ENCODE measurements at places on chromosomes 2 and 18. TPM values are rescaled to one million over a fixed set of nuclear protein-coding genes. Genes with fewer than 3 reads are reported as not detected.

The KCNIP3 gene
- total RNA-seq = 0.52 TPM

DNA sequence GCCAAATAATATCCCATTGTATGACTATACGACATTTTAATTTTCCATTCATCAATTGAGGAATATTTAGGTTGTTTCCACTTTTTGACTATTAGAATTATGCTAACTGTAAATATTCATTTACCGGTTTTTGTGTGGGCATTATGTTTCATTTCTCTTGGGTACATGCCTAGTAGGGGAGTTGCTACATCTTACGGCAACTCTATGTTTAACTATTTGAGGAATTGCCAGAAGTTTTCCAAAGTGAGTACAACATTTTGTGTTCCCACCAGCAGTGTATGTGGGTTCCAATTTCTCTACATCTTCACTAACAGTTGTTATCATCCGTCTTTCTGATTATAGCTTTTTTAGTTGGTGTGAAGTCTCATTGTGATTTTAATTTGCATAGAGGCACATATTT is 1.6 kb upstream of the KDSR start:
- H3K4me1 ChIP-seq = peaks cover 33% of the 10 kb centered on the region
- no peaks in the 10 kb centered on the region for H3K27me3 ChIP-seq
- no peak for DNase-seq
- H3K4me3 ChIP-seq = no peak overlapping the region

- DNase-seq = peak; percentile 73
- no peaks in the 10 kb centered on the region for H3K27me3 ChIP-seq
- H3K4me1 ChIP-seq = peaks cover 43% of the 10 kb centered on the region
- H3K4me3 ChIP-seq = peak overlapping the region; percentile 21
These were observed 54.4 kb downstream of the STK39 start for GRCh38 chr2:168192839-168193616.

The RTP5 gene
- 0.30 TPM for total RNA-seq

DNA sequence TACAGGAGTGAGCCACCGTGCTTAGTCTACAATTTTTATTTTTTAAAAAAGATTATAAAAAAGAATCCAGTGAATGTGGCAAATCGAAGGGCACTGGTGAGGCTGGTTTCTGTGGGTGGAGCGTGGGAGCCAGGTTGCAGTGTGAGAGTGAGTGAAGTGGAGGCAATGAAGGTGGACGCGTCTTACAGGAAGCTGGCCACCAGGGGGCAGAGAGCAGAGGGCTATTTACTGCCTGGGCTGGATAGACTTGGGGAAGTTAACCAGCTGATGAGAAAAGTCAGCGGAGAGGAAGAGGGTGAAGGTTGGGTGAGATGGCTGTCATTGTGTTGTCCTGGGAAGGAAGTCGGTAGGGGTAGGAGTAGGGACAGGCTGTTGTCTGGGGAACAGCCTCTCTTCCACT is 6.8 kb downstream of the SCTR start:
- no peaks in the 10 kb centered on the region for H3K4me1 ChIP-seq
- no peak overlapping the region for H3K27ac ChIP-seq
- H3K4me3 ChIP-seq = no peak overlapping the region
- no peaks in the 10 kb centered on the region for H3K36me3 ChIP-seq

The NT5DC4 gene
- total RNA-seq = not detected

The CCDC195 gene
- not detected for total RNA-seq

DNA sequence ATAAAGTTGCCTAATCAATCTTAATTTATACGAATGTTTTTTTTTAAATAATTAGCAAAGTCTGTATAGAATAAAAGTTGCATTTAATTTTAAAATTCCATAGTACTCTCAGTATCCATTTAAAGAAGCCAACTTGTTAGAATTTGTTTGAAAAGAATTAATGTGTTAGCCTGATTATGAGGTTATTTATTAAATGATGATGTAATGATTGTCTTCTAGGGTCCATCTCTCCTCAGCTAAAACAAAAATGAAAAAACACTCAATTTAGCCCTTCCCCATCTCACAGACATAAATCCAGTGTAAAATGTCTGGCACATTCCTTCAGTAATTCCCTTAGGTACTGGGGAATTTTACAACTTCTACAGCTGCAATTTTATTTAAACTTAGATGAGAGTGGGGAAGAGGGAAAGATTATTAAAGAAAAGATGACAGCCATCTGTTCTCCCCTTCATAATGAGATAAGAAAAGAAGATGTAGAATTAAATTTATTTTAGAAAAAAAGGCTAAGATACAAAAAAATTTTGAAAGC is 68.6 kb downstream of the BARD1 start:
- H3K4me3 ChIP-seq = no peak overlapping the region
- H3K27ac ChIP-seq = no peak overlapping the region
- no peaks in the 10 kb centered on the region for H3K36me3 ChIP-seq
- H3K27me3 ChIP-seq = no peaks in the 10 kb centered on the region
- H3K4me1 ChIP-seq = no peaks in the 10 kb centered on the region
- DNase-seq = no peak

GRCh38 chr2:122238006-122238559 is 482.6 kb downstream of the TSN start:
- H3K4me1 ChIP-seq = no peaks in the 10 kb centered on the region
- H3K27ac ChIP-seq = no peak overlapping the region
- no peak for DNase-seq
- no peaks in the 10 kb centered on the region for H3K36me3 ChIP-seq
- no peak overlapping the region for H3K4me3 ChIP-seq
- H3K27me3 ChIP-seq = no peaks in the 10 kb centered on the region

- H3K4me1 ChIP-seq = peaks cover 13% of the 10 kb centered on the region
- H3K36me3 ChIP-seq = no peaks in the 10 kb centered on the region
- no peak overlapping the region for H3K27ac ChIP-seq
- H3K27me3 ChIP-seq = peaks cover 36% of the 10 kb centered on the region
- H3K4me3 ChIP-seq = no peak overlapping the region
These were observed 14.3 kb downstream of the B3GNT7 start for GRCh38 chr2:231409776-231410175.

GRCh38 chr2:66334237-66335029 is 100.5 kb upstream of the MEIS1 start:
- H3K36me3 ChIP-seq = no peaks in the 10 kb centered on the region
- no peak overlapping the region for H3K27ac ChIP-seq
- no peaks in the 10 kb centered on the region for H3K4me1 ChIP-seq
- no peak overlapping the region for H3K4me3 ChIP-seq
- H3K27me3 ChIP-seq = no peaks in the 10 kb centered on the region

- no peak overlapping the region for H3K4me3 ChIP-seq
- peaks cover 77% of the 10 kb centered on the region for H3K36me3 ChIP-seq
- no peak for DNase-seq
- H3K27ac ChIP-seq = no peak overlapping the region
These were observed 91.0 kb upstream of the MCFD2 start for GRCh38 chr2:47006374-47007222.

DNA sequence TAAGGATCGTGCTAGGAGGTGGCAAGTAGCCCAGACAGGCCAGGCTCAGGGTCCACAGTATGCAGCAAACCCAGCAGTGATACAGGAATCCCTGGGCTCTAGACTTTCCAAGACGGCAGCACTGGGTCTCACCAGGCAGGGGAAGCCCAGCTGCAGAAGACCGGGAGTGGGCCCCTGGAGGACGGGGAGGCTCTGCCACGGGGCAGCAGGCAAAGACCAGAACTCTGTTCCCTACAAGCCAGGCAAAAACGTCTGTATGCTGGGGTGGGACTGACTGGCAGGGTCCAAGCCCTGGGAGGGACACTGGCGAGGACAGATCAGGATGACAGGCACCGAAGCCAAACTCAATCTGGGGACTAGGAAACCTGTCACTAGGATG is 98.9 kb upstream of the SEC11C start:
- no peaks in the 10 kb centered on the region for H3K36me3 ChIP-seq
- H3K4me3 ChIP-seq = no peak overlapping the region
- H3K27me3 ChIP-seq = no peaks in the 10 kb centered on the region
- H3K27ac ChIP-seq = no peak overlapping the region

The SH2D6 gene
- 0.30 TPM for total RNA-seq

GRCh38 chr2:88307817-88308216 is 137.7 kb downstream of the THNSL2 start:
- no peaks in the 10 kb centered on the region for H3K36me3 ChIP-seq
- H3K4me3 ChIP-seq = no peak overlapping the region
- H3K27me3 ChIP-seq = peaks cover 6% of the 10 kb centered on the region
- peak; percentile 29 for DNase-seq

DNA sequence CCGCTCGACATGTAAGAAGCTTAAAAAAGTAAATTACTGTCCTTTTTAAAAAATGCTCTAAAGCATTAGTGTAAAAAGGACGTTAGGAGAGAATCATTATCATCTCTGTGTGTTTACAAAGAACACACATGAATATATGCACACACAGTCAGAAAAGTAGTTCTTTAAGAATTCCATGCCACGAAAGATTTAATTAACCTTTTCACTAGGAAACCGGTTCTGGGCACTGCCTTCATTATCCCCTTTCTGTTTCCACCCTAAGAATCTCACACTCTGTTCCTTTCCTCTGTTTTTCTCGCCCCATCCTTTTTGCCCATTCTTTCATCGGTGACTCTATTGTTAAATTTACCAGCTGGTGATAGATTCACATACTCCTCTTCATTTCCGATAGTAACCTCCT is 338.6 kb downstream of the DCC start:
- H3K4me1 ChIP-seq = no peaks in the 10 kb centered on the region
- H3K27ac ChIP-seq = no peak overlapping the region
- no peaks in the 10 kb centered on the region for H3K36me3 ChIP-seq
- DNase-seq = no peak
- H3K4me3 ChIP-seq = no peak overlapping the region

DNA sequence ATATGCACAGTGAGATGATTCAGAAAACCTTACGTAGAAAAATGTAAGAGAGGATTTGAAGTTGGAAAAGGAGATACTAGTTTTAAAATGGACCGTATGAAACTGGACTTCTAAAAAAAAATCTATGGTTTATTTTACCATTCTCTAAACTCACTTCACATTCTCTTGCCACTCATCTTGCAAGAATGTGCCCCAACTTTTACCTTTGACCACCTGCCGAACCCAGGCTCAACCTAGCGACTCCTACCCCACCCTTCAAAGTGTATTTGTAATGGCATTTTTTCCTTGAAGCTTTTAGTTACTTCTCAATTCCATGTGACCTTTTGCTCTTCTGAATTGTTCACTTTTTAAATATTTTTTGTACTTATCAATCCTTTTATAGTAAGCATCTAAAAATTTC is 160.8 kb downstream of the PHLPP1 start:
- H3K36me3 ChIP-seq = no peaks in the 10 kb centered on the region
- H3K4me3 ChIP-seq = no peak overlapping the region
- no peaks in the 10 kb centered on the region for H3K27me3 ChIP-seq

DNA sequence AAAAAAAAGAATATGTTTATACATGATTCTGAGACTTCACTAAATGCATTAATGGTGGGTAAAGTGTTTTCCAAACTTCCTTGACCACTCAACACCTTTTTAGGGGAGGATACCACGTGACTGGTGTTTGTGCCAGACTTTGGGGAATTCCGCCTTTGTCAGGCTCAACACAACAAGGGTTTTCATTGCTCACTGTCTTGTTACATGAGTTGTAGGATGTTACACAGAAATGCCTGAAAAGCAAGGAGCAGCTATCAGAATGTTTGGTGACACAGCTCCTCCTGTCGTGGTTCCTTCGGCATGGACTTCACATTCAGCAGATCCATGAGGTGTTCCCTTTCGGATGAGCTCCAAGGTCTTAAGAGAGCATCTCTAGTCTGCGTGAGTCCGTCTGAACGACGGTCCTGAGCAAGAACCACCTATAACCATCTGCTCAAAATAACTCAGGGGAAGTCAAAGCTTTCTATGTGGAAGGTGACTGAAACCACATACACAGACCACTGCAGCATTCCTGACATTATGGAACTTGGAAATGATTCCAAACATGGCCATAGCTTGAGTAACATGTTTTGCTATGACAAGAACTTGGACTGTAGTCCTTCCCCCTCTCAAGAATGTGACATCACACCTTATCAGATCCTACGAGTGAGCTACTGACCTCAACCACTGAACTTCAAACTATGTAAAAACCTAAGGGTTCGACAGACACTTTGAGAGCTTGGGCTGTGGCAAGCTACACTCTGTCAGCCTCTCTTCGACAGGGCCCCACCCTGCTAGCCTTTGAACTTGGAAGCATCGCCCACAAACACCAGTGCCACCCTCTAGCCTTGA is 57.5 kb downstream of the MCFD2 start:
- H3K4me1 ChIP-seq = no peaks in the 10 kb centered on the region
- no peak overlapping the region for H3K4me3 ChIP-seq
- DNase-seq = no peak
- no peak overlapping the region for H3K27ac ChIP-seq

DNA sequence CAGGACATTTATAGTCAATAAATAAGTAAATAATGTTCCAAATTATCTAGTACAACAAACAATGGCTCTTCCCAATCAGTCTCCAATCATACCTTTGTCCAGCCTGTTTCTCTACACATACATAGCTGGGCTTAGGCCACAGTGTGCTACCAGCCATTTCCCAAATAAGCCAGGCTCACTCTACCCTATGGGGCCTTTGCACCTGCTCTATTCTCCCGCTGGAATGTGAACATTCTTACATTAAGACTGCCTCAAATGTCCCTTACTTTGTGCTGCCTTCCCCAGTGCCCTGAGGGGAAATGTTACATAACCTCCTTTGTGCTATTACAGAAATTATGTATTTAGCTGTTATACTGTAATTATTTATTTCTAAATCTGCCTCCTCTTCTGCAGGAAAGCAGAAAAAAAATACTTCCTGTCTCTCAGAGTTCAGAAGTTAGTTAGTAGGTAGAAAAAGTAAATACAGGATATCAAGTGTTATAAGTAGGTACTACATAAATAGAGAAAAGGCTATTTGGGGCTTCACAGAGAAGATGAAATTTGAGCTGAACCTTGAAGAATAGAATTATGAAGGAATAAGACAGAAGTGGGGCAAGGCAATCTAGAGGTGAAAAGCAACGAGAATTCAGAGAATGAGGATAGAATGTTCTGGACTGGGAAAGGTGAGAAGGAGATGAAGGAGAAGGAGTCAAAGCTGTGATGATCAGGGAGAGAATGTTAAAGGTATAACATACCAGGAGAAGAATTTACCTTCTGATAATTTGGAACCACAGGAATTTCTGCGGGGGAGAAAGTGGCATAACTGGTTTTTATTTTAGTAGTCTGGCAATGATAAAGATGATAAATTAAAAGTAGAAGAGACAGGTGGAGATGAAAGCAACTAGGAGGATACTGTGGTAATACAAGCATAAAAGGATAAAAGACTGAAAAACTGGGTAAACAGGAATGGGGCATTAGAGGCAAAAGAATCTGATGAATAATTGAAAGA is 37.0 kb downstream of the ROCK1 start:
- H3K4me3 ChIP-seq = no peak overlapping the region
- no peaks in the 10 kb centered on the region for H3K27me3 ChIP-seq
- H3K36me3 ChIP-seq = peaks cover 2% of the 10 kb centered on the region

GRCh38 chr2:635687-636621 is 41.3 kb downstream of the TMEM18 start:
- peak overlapping the region; percentile 73 for H3K4me3 ChIP-seq
- H3K36me3 ChIP-seq = no peaks in the 10 kb centered on the region
- peaks cover 11% of the 10 kb centered on the region for H3K4me1 ChIP-seq
- H3K27me3 ChIP-seq = no peaks in the 10 kb centered on the region
- DNase-seq = no peak
- H3K27ac ChIP-seq = no peak overlapping the region

DNA sequence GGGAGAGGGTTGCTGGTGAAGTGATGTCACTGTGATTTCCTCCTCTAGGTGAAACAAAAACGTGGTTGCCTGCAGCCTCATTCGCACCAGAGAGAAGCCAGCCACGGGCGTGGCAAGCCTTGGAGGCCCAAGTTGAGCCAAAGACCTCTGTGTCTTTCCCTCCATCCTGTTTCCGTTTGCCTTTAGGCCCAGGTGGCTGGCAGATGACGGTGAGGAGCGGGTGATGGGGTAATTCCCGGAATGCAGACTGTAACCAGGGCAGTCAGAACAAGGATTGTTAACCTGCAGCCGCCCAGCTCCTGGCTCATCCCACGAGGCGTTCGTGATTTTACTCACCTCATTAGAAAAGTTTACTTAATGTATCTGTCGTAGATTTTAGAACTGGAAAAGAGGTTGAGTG is 14.4 kb downstream of the CTIF start:
- no peak overlapping the region for H3K4me3 ChIP-seq
- no peaks in the 10 kb centered on the region for H3K27me3 ChIP-seq
- no peak for DNase-seq
- no peaks in the 10 kb centered on the region for H3K36me3 ChIP-seq
